Cardiac septum (tissue), 1 donor: ENCODE measurements at places on chromosomes 12 and 14. TPM values are rescaled to one million over a fixed set of nuclear protein-coding genes. Genes with fewer than 3 reads are reported as not detected.

Gene ACSS3
- 26.7 TPM for total RNA-seq

Gene MMP19
- 1.6 TPM for total RNA-seq

Gene FGF6
- total RNA-seq, result not detected

Gene CD9
- 70.2 TPM for total RNA-seq

Gene ADSS1
- 114 TPM for total RNA-seq

DNA sequence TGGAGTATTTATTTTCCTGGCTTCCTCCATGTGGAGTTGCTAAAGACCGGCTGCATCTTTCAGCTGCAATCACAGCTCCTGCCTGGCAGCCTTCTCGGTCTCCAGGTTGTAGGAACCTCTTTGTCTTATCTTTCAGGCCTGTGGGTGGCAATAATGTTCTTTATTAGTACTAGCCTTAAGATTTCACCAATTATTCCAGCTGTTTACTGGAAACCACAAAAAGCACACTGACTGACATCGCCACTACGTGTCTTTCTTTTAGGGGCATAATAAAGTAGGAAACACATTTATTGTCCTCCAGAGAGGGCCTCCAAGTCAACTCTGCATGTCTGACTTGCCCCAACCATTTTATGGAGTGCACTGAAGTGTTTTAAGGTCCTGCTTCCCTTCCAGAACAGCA is 1116.5 kb upstream of the TMEM132C start:
- no peak for DNase-seq

DNA sequence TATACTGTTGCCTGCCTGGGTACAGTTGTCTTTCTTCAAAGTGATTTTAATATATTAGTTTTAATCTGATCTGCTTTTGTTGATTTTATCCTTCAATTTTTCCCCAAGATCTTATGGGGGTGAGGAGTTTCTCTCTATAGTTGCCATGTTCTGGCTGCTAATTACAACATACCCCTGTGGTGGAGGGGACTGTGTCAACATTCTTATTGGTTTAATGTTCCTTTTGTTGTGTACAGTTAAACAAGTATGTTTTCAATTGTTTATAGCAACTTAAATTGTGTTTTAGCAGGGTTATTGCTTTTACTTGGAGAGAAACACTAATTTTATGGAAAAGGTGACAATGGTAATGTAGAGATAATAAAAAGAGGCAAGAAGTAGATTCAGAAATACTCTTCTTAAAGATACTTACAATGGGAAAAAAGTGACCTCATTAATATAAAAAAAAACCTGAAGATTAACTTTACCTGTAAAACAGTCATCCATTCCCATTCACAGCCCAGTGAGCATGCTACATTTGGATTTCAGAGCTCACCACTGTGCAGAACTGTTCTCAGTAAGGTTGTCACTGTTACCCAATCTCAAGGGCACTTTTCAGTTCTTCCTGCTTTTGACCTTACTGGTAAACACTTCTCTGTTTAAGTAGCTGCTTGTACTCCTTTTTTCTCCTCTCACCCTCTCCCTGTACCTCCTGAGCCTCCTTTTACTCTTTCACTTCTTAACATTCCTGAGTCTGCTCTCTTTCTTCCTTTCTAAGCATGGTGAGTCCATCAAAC is 8.1 kb upstream of the LRRK2 start:
- DNase-seq, result no peak

DNA sequence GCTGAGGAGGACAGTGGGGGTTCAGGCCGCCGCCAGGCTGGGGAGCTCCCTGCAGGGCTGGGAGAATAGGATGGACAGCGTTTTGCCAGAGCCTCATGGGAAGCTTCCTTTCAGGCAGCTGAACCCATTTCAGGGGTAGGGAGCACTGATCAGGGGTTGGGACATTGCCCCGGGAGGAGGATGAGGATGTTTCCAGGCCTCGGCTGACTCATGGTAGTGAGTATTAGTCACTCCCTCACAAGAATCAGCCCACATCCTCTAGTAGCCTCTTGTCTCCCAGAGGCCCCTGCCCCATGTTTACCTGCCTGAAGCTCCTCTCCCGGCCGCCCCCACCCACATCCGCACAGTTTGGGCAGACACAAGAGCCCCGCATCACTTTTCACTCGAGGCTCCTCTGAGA is 89.8 kb downstream of the ZFP36L1 start:
- DNase-seq, result peak; percentile 76

- no peak for DNase-seq
Measured at GRCh38 chr14:99272899-99273765, 1.1 kb upstream of the BCL11B start.

DNA sequence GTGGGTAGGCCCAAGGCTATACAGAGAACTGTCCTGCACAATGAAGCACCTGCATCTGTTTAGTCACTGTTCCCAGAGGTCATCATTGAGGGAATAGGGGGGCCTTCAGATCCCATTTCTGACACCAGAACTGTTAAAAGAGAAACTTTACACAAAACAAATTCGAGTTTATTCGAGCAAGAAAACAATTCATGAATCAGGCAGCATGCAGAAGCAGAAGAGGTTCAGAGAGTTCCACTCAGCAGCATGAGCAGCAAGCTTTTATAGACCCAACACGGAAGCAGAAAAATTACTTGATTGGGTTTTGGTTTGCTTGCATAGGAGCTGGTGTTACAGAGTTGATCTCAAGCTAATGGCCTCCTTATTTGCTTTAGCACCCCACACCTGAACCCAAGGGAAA is 1.7 kb upstream of the SFSWAP start:
- no peak for DNase-seq

DNA sequence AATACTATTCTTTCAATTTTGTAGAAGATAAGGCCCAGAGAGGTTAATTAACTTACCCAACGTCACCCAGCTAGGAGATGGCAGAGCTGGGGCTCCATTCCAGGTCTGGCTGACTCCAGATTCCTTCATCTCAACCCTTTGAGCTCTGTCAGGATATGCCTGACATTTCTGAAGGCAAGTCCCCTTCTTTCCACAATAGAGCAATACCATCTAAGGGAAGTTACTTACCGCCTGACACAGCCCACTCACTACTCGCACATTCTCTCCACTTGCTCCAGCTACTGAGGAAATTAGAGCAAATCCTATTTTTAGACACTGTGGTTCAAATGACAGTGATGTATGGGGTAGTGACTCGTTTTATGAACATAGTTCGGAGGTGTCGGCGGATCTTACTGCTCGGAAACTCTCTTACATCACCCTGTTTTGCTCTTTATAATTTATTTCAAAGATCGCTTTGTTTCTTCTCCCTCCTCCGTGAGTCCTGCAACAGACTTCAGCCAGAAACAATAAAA is 2.0 kb upstream of the WSCD2 start:
- no peak for DNase-seq

DNA sequence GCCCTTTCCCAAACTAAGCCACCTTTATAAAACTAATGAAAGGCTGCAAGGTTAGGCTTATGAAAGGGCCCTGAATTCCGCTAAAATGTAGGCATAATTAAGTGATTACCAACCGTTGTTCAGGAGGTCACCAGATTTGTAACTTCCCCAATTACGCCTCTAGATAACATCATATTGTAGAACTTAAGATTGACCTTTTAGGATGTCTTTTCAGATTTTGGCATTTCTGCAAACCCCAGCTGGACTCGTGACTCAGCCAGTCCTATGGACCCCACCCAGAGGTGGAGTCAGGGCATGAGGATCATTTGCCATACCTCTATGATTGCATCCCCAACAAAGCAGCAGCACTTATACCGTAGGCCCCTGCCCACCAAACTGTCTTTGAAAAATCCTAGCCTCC is 3.7 kb upstream of the LPCAT3 start:
- no peak for DNase-seq

GRCh38 chr14:101060171-101060601 is 156.7 kb upstream of the RTL1 start:
- peak; percentile 39 for DNase-seq

GRCh38 chr12:104615048-104615561 is 158.4 kb downstream of the CHST11 start:
- no peak for DNase-seq

- no peak for DNase-seq
Measured at GRCh38 chr14:27370775-27371174, 772.9 kb upstream of the NOVA1 start.

DNA sequence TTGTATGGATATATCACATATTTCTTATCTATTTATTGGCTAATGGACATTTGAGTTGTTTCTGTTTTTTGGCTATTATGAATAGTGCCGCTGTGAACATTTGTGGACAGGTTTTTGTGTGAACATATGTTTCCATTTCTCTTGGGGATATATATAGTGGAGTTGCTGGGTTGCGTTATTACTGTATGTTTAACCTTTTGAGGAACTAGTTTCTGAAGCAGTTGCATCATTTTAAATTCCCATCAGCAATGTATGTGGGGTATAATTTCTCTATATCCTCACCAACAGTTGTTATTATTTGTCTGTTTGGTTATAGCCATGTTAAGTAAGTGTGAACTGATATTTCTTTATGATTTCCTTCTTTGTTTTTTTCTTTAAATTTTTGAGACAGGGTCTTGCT is 10.7 kb downstream of the TCTN2 start:
- DNase-seq, result no peak

DNA sequence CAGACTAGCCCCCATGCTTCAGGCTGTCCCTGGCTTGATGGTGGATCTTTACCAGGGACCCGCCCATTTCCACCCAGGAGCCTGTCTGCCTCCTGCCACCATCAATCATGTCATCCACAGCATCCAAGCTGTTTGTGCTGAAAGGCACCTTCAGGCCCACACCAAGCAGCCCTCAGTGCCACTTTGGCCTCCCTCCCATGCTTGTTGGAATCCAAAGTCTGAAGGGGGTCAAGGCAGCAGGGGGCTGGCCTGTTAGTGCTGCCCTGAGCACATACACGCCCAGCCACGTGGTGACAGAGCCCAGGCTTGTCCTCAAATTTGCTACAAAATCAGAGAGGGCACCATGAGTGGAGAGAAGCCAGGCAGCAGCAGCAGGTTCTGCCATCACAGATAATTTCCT is 1146.8 kb downstream of the FSCB start:
- no peak for DNase-seq

GRCh38 chr12:53952335-53952694 is 2.4 kb upstream of the HOXC12 start:
- no peak for DNase-seq
